Dermis blood vessel endothelial cell (primary cell): ENCODE measurements at places on chromosomes 3 and 15. TPM values are rescaled to one million over a fixed set of nuclear protein-coding genes. Genes with fewer than 3 reads are reported as not detected.

The FEZF2 gene
- total RNA-seq = not detected in 2 replicates

The TMEM207 gene
- total RNA-seq = not detected in 2 replicates

The MAP4 gene
- 63.8 and 121 TPM in 2 replicates for total RNA-seq

The GTPBP8 gene
- 48.6 and 49.0 TPM in 2 replicates for total RNA-seq

The OIP5 gene
- total RNA-seq = 3.6 and 14.1 TPM in 2 replicates

The ITGA11 gene
- total RNA-seq = 3.4 and 12.9 TPM in 2 replicates

The CRYBG3 gene
- total RNA-seq = 36.9 and 43.2 TPM in 2 replicates

The BUB1B gene
- total RNA-seq = 12.8 and 39.7 TPM in 2 replicates

The GOLGA8S gene
- 0.05 TPM in 1 of 2 replicates, not detected in the other for total RNA-seq

The GHSR gene
- not detected in 2 replicates for total RNA-seq

The PHLDB2 gene
- 73.8 and 89.9 TPM in 2 replicates for total RNA-seq

The TMIE gene
- 0.17 TPM in 1 of 2 replicates, not detected in the other for total RNA-seq

The TCTA gene
- 24.2 and 24.8 TPM in 2 replicates for total RNA-seq

The IL5RA gene
- not detected in 2 replicates for total RNA-seq

The MYL3 gene
- total RNA-seq = 0.14 TPM in 1 of 2 replicates, not detected in the other

The LARP6 gene
- 6.9 and 15.0 TPM in 2 replicates for total RNA-seq

The NLGN1 gene
- total RNA-seq = 1.4 and 2.6 TPM in 2 replicates

The PPP2R3A gene
- 7.3 and 9.9 TPM in 2 replicates for total RNA-seq

The LSMEM2 gene
- not detected in 2 replicates for total RNA-seq

The THSD4 gene
- 34.2 and 38.4 TPM in 2 replicates for total RNA-seq

The MEX3B gene
- 9.7 and 11.6 TPM in 2 replicates for total RNA-seq

The RNF123 gene
- 30.5 and 35.6 TPM in 2 replicates for total RNA-seq
